Activated CD4-positive, alpha-beta memory T cell treated with anti-CD3 and anti-CD28 coated beads, Interleukin-2, amount 10 ng/mL, durations not matched to agents 7 days and 5 days (primary cell): ENCODE measurements at places on chromosomes 2 and 18. TPM values are rescaled to one million over a fixed set of nuclear protein-coding genes. Genes with fewer than 3 reads are reported as not detected.

GRCh38 chr2:10242451-10242850 lies 60.3 kb upstream of the HPCAL1 start:
- H3K4me1 ChIP-seq, result no peaks in the 10 kb centered on the region
- H3K27me3 ChIP-seq, result no peaks in the 10 kb centered on the region
- H3K36me3 ChIP-seq, result no peaks in the 10 kb centered on the region
- no peak overlapping the region for H3K27ac ChIP-seq

DNA sequence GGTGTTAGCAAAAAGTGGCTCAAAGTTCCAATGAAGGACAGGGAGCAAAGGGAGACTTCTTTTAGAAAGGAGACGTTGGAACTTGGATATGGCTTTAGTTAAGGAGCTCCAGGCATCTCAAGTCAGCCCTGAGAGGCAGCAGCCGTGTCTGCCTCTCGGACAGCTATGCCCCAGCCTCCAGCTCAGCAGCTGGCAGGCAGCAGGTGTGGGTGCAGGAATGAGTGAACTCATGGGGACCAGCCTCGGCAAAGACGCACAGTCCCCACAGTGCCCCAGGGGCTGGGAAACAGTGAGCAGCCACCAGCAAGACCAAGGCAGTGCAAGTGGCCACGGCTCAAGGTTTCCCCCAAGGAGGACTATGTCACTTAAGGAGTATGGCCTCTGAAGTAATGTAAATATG lies 1.6 kb upstream of the LRRFIP1 start:
- peak overlapping the region; percentile 25 for H3K4me3 ChIP-seq
- no peak overlapping the region for H3K27ac ChIP-seq
- DNase-seq, result no peak
- H3K27me3 ChIP-seq, result peaks cover 54% of the 10 kb centered on the region
- no peaks in the 10 kb centered on the region for H3K36me3 ChIP-seq

Gene MC2R
- not detected for total RNA-seq

DNA sequence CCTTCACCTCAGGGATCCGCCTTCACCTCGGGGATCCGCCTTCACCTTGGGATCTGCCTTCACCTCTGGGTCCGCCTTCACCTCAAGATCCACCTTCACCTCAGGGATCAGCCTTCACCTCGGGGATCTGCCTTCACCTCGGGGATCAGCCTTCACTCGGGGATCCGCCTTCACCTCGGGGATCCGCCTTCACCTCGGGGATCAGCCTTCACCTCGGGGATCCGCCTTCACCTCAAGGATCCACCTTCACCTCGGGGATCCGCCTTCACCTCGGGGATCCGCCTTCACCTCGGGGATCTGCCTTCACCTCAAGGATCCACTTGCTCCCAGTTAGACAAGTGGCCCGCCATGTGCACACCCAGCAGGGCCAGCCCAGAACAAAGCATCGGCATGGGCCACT lies 7.3 kb downstream of the KIF1A start:
- no peaks in the 10 kb centered on the region for H3K36me3 ChIP-seq
- DNase-seq, result no peak
- H3K4me3 ChIP-seq, result no peak overlapping the region
- H3K27ac ChIP-seq, result no peak overlapping the region
- H3K27me3 ChIP-seq, result peaks cover 7% of the 10 kb centered on the region

- H3K4me3 ChIP-seq, result no peak overlapping the region
- no peaks in the 10 kb centered on the region for H3K27me3 ChIP-seq
- H3K4me1 ChIP-seq, result no peaks in the 10 kb centered on the region
- no peaks in the 10 kb centered on the region for H3K36me3 ChIP-seq
- DNase-seq, result no peak
Measured at GRCh38 chr2:139805441-139805840, 1025.3 kb upstream of the NXPH2 start.

Gene CPLX4
- total RNA-seq, result not detected

Gene CYP26B1
- not detected for total RNA-seq

DNA sequence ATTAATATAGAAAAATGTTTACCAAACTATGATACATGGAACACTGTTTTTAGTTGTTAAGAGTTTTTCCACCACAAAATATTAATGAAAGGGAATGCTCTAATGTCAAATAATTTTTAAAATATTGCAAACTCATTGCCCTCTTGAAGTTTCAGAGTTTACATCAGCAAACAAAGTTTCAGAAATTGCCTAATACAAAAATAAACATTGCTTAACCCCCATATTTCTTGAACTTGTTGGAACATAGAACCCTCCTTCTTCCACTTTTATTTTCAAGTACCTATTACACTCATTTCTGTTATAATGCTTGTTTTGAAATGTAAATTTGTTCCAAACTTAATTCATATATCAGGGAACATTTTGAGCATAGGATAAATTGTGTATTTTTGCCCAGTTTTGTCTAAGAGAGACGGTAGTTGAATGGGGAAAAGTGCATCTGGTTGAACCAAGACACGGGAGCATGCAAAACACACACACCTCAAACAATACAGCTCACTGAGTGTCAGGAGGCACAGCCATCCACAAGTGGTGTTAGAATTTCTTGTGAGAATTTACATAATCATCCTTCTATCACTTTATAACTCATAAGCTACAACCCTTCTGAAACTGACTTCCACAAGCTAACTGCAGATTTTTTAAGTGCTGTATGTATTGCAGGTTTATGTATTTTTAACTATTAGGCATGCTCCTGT lies 5.3 kb upstream of the MC4R start:
- no peaks in the 10 kb centered on the region for H3K4me1 ChIP-seq
- H3K4me3 ChIP-seq, result no peak overlapping the region
- no peaks in the 10 kb centered on the region for H3K27me3 ChIP-seq
- H3K27ac ChIP-seq, result no peak overlapping the region
- H3K36me3 ChIP-seq, result no peaks in the 10 kb centered on the region

Gene EPHA4
- 11.7 TPM for total RNA-seq

- H3K27me3 ChIP-seq, result no peaks in the 10 kb centered on the region
- no peaks in the 10 kb centered on the region for H3K4me1 ChIP-seq
- no peak for DNase-seq
- H3K27ac ChIP-seq, result no peak overlapping the region
- no peak overlapping the region for H3K4me3 ChIP-seq
Measured at GRCh38 chr18:13242797-13243196, 24.2 kb downstream of the LDLRAD4 start.

Gene ZNF804A
- not detected for total RNA-seq

DNA sequence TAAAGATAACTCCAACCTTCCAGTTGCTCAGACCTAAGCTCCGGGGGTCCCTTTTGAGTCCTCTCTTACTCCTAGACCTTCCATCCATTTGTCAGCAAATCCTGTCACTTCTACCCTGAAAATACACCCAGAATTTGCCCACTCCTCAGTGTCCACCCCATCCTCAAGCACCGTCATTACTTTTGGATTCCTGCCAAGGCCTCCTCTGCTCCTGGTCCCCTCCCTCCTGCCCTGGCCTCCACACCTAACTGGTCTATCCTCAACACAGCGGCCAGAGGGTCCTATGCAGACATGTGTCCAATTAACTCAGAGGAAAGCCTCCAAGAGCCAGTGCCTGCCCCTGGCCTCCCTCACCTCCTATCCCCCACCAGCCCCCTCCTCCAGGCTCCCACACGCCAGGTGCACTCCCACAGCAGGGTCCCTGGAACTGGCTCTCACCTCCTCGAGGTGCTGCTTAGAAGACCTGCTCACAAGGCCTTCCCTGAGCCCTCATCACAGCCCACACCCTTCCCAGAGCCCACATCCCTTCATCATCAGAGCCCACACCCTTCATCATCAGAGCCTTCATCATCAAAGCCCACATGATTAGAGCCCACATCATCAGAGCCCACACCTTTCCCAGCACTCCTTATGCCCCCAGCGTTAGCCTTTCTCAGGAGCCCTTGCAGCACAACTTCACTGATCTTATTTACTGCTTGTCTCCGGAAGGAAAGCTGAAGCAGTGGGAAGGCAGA lies 20.4 kb downstream of the FAM178B start:
- peaks cover 74% of the 10 kb centered on the region for H3K4me1 ChIP-seq
- H3K27me3 ChIP-seq, result no peaks in the 10 kb centered on the region
- no peaks in the 10 kb centered on the region for H3K36me3 ChIP-seq
- no peak for DNase-seq

Gene HOXD8
- not detected for total RNA-seq

DNA sequence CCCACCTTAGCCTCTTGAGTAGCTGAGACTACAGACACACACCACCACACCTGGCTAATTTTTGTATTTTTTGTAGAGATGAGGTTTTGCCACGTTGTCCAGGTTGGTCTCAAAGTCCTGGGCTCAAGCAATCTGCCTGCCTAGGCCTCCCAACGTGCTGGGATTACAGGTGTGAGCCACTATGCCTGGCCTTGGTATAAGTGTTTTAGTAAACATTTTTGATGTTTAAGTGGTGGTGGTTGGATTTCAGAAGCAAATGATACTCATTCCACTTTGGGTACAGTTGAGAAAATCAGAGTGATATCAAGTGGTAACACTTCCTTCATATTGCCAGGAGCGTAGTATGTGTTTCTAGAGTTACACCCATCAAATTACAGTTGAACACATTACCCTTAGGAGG lies 25.4 kb downstream of the ACADL start:
- H3K27ac ChIP-seq, result no peak overlapping the region
- DNase-seq, result no peak
- no peak overlapping the region for H3K4me3 ChIP-seq
- H3K36me3 ChIP-seq, result no peaks in the 10 kb centered on the region
- peaks cover 18% of the 10 kb centered on the region for H3K27me3 ChIP-seq

DNA sequence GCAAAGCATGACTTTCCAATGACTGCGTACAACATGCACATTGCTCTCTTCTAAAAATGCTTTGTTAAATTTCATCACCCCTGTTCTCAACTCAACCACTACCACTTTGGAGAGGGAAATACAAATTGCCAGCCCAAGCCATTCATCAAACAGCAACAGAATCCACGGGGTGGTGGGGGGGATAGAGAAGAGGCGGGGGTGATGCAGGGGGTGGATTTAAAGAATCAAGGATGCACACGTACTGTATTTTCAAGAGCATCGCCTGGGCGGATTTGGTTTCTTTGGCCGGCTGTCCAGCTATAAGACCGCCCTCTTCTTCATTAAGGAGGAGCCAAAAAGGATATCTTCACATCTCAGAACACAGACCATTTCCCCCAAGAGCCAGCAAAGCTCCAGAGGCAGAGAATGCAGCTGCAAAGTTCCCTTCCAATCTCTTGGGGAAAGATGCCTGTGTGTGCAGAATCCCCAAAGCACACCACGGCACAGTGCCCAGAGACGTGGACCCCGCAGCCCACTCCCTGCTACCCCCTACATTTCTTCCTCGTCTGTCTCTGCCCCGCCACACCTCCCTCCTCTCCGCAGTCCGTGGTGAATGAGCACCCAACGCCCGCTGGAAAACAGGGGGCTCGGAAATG lies 977 bp downstream of the SLC8A1 start:
- DNase-seq, result no peak
- peak overlapping the region; percentile 29 for H3K4me3 ChIP-seq

Gene CNDP1
- total RNA-seq, result not detected

Gene CCDC148
- total RNA-seq, result not detected

Gene NT5DC4
- total RNA-seq, result not detected

DNA sequence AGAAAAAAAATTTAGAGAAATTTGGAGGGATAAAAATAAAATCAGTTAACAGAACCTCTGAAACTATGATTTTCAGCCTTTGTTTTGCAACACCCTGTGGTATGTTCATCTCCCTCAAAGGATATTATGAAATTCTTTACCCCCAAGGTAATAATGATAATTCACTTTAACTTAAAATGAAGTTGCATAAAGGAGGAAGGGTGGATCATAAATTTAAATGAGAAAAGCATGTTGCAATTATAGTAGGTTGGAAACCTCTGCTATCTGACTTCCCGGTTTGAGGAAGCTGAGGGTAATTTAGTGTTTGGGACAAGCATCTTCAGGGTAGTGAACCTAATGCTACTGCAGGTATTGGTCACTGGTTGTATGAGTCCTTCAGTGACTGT lies 102.9 kb downstream of the BABAM2 start:
- H3K36me3 ChIP-seq, result peaks cover 49% of the 10 kb centered on the region
- H3K4me1 ChIP-seq, result peaks cover 12% of the 10 kb centered on the region
- no peaks in the 10 kb centered on the region for H3K27me3 ChIP-seq
- no peak for DNase-seq

DNA sequence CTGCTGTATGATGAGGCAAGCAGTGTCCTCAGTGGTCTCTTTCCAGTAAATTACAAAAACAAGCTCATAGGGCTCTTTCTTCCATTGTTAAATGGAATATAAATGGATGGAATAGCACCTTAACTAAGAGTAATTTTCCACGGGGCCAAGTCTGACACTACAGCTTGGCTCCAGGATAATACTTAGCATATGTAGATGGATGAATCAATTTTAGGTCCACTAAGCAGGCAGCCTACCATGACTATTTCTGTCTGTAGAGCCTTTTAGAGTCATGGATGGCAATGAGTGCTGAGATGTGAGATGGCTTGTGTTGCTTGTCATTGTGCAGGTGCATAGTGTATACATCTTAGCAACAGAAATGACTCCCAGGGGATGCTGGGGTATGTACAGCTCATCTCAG lies 125.9 kb downstream of the PKP4 start:
- no peak overlapping the region for H3K4me3 ChIP-seq
- peaks cover 5% of the 10 kb centered on the region for H3K36me3 ChIP-seq
- no peaks in the 10 kb centered on the region for H3K4me1 ChIP-seq

Gene CCDC121
- 0.78 TPM for total RNA-seq

DNA sequence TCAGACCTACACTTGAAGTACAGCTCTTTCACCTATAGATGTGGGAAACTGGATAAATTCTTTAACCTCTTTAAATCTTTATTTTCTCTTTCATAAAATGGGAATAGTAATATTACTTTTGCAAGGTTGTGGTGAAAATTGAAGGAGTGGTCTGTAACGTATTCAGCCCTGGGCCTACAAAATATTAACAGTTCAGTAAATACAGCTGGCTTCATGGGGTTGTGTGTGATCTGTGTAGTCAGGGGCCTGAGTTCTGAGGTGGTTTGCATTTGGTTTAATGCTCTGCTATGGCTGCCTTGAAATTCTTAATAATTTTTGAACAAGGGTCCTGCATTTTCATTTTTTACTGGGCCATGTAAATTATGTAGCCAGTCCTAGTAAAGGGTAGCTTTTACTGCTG lies 16.8 kb upstream of the EML6 start:
- H3K4me3 ChIP-seq, result no peak overlapping the region
- DNase-seq, result no peak
- H3K27me3 ChIP-seq, result peaks cover 47% of the 10 kb centered on the region
- H3K36me3 ChIP-seq, result no peaks in the 10 kb centered on the region
- H3K4me1 ChIP-seq, result peaks cover 9% of the 10 kb centered on the region

Gene CYBRD1
- 0.93 TPM for total RNA-seq

Gene TNFAIP6
- total RNA-seq, result not detected

GRCh38 chr2:221596192-221596591 lies 24.1 kb upstream of the EPHA4 start:
- H3K27me3 ChIP-seq, result no peaks in the 10 kb centered on the region
- no peak overlapping the region for H3K4me3 ChIP-seq

Gene MPV17
- 83.9 TPM for total RNA-seq
